ENCODE measurements at places on chromosomes 7 and 10.

DNA sequence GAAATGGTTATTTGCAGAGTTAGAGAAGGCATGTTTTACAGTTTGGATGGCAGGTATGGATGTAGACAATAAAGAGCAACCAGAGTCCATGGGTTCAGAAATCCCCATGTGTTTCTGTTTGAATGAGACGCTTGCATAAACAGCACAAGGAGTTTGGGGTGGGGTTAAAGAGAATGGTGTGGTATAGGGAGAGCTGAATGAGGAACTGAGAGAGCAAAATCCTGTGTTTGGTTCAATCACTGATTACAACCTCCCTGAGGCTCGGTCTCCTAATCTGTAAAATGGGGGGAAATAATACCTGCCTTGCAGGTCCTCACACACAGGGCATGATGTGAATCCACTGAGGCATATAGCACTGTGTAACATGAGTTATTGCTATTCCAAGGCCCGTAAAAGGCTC lies 23.7 kb downstream of the CAV1 start:
- no peak for DNase-seq

- DNase-seq, result no peak
These were observed 57.7 kb downstream of the PYROXD2 start for GRCh38 chr10:98357194-98357822.

DNA sequence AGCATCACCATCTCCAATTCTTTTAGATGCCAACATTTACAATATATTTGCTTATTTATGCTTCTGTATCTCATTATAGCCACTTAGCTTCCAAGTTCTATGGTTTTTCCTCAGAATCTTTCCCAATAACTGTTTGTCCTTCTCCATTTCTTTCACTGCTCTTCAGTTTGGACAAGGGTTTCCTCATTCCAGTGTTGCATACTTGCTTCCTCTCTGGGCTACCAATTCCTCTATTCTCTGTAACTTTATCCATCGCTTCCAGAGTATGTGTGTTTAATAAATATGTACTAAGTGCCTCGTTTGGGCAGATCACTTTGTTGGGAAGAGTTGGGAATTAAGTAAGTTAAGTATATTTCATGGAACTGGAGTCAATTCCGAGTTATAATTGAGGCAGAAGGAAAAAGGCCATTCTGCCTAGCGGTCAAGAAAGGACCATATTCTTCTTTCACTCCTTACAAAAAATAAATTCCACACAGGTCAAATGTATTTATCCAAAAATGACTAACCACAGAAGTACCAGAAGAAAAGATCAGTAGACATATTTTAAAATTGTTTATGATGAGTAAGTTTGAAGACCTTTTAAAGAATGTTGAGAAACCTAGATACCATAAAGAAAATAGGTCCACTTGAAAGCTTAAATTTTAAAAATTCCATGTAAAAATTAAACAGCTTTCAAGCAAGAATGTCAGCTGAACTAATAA lies 10.8 kb downstream of the STAMBPL1 start:
- no peak for DNase-seq

DNA sequence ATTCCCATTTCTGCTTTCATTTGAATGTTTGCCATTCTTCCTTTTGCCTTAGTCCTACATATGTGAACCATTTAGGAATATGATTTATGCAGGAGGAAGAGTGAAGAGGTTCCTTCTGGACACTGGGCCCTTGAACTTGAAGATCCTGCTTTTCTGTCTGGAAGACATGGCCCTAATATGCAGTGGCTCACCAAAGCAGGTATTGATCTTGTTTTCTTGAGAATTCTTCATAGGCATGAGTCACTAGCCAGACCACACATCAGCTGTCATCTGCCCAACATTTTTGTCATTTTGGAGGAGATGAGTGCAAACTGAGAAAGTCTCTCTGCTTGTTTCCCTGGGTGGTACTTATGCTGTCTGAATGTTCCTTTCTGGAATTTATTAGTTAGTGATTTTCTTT lies 382.6 kb downstream of the LRMDA start:
- no peak for DNase-seq

DNA sequence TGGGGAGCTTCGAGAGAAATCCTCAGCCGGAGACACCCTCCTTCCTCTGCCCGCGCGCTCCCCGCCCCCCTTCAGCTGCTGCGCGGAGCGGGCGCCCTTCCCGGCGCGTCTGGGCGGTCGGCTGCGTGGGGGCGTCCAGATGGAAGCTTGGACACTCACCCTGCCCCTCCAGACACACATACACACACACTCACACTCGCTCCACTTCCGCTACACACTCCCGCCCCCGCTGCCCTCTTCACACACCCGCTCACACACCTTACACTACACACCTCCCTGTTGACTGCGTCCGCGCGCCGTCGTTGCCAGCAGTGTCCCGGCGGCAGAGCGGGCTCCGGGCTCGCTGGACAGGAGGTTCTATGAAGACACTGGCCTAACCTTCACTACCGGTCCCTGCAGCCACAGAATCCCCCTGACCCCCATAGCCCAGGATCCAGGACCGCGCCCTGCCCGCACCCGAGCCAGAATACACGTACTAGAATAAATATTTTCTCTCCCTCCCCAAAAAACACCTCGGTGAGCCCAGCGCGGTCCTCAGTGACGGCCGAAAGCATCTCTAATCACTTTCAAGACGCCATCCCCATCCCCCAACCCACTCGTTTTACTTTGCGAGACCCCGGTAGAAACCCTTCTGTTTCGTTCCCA lies 1.1 kb upstream of the EGR2 start:
- DNase-seq, result peak; percentile 41

DNA sequence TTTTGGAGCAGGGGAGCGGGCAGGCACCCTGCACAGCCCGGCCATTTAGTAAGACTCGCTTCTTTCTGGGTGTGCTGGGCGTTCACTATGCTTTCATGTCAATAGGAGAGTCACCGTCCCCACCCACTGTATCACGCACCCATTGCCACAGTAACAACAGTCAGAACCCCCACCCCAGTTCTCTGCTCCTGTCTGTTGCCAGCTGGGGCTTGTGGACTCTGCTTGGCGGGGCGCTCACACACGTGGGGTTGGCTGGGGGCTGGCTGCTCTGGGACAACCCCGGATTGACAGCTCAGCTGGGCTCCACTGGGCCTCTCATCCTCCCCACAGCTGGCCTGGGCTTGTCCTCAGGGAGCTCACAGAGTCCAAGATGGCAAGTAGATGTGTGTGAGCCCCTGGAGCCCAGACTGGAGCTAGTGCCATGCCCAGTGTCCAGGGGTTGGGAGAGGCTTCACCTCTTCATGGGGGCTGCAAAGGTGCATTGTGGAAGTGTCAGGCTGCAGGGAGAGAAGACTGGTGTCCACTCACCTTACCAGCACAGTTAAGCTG lies 59.6 kb downstream of the GLRX3 start:
- no peak for DNase-seq

DNA sequence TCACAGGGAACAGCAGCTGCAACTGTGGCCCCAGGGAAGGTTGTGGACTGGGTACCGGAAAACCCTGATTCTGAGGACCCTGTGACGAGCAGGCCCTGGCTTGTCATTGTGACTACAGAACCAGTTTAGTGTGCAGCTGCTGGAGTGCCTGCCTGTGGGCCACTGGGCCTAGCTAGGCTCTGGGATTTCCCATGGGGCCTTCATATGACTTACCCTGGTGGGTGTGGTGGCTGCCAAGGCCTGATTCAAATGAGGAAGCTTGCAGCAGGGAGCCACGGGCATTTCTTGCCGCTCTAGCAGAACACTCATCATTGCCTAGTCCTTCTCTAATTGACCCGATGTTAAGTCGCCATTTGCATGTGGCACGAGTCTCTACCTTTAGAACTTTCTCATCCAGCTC lies 14.7 kb upstream of the CAMK2G start:
- peak; percentile 78 for DNase-seq

- DNase-seq, result no peak
These were observed 122.4 kb upstream of the NPS start for GRCh38 chr10:127426746-127427145.

GRCh38 chr10:79940431-79940830 lies 8.5 kb downstream of the SFTPD start:
- no peak for DNase-seq

- DNase-seq, result no peak
These were observed 75.7 kb downstream of the SEMA3C start for GRCh38 chr7:80843018-80843677.

DNA sequence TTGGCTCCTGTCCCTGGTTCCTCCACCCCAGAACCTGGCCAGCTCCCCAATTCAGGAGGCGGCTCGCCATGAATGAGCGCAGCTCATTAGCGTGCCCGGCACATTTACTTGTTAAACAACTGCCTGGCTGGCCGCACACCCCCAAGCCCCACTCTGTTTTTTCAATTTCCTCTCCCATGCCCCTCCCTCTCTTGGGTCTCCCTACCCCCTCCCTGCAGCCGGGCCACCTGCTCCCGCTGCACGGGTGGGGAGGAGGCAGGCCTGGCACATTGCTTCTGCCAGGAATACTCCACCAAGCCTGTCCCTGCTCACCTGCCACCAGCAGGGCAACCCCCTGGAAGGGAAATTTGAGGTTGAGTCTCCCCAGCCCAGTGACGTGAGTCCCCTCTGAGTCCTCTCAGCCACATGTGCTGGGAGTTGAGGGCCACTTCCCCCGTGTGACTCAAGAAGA lies 2.5 kb upstream of the SLIT1 start:
- no peak for DNase-seq

DNA sequence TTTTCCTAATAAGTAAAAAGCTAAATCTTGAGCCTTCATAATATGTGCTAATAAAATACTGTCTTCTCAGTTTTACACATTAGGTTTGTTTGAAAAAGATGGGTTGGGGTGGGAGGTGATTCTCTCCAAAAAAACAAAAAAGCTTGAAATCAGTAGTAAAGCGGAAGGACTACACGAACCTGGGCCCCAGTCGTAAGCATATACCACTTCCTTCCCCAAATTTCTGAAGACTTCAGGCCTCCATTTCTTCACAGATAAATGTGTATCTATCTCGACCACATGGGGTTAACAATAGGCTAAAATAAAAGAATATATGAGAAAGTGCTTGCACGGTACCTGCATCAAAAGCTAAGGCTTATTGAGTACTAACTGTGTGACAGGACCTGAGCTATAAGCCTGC lies 51.6 kb upstream of the PAX2 start:
- DNase-seq, result no peak

GRCh38 chr7:115965236-115965635 lies 65.3 kb downstream of the TFEC start:
- no peak for DNase-seq

GRCh38 chr10:11488126-11488525 lies 123.3 kb downstream of the USP6NL start:
- DNase-seq, result no peak

GRCh38 chr10:12902135-12902572 lies 99.4 kb downstream of the CCDC3 start:
- peak; percentile 70 for DNase-seq

DNA sequence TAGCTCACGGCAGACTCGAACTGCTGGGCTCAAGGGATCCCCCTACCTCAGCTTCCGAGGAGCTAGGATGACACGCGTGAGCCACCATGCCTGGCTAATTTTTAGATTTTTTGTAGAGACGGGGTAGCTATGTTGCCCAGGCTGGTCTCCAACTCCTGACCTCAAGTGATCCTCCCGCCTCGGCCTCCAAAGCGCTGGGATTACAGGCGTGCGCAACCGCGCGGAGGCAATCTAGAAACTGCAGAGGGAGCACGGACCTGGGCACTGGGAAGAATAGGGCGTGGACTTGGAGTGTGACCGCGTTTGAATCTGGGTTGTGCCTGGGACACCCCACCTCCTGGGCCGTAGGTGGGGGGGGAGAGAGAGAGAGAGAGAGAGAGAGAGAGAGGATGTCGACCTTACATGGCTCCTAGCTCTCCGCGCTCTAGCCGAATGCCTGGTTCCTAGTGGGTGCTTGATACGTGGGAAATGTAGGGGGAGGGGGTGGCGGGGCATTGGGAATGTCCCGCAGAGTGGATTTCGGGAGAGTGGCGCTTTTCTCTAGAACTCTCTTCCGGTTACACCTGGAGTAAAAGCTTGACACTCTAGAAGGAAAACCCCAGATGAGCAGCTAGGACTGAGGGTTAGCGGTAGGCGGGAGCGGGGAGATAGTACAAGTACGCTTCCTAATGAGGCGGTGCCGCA lies 1.2 kb upstream of the MAP3K8 start:
- no peak for DNase-seq

- DNase-seq, result no peak
These were observed 21.8 kb downstream of the MAP3K8 start for GRCh38 chr10:30455816-30456215.

GRCh38 chr7:82745117-82745516 lies 301.5 kb upstream of the CACNA2D1 start:
- peak; percentile 61 for DNase-seq

DNA sequence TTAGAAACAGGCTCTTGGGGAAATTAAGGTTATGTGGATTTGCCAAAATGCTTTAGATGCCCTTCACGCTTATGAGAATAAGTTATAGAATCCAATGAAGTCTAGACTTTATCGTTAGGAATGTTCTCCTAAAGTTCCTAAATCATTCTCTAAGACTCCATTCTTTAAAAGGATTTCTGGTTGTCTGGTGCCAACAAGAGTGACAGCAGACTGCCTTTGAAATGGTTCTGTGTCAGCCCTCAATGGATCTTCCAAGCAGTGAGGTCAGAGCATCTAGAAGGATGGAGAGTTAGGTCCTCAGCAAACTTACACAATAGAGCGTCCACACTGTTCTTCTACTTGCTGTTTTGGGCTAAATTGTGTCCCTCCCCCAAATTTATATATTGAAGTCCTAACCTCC lies 473.3 kb downstream of the GATA3 start:
- DNase-seq, result no peak

- no peak for DNase-seq
These were observed 15.2 kb upstream of the FGFR2 start for GRCh38 chr10:121613456-121613855.

DNA sequence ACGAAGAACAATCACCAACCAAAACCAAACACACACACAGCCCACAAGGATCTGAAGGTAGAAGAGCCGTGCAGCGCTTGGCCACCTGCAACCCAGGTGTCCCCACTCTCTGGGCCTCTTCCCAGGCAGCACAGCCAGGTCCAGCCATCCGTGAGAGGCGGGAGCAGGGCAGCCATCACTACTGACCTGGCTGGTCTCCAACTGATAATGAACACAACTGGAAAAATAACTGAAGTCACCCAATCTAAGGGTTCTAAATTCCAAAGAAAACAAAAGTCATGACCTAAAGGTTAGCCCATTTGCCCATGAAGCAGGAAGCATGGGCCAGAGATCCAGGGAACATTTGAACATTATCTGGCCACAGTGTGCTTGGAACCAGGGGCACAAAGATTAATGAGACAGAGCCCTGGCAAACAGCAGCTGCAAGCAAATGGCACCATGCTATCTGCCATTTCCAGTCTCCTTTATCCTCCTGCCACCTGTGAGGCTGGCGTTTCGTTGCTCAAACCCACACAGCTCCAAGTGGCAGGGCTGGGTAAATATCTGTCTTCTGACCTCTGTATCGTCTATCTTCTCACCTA lies 207.9 kb downstream of the TNS3 start:
- no peak for DNase-seq
